ENCODE measurements at places on chromosomes 6 and 20. TPM values are rescaled to one million over a fixed set of nuclear protein-coding genes. Genes with fewer than 3 reads are reported as not detected.

EPPIN gene
- not detected for total RNA-seq

TP53INP2 gene
- 10.9 TPM for total RNA-seq

JPH2 gene
- total RNA-seq = 8.5 TPM

MEP1A gene
- not detected for total RNA-seq

C6orf52 gene
- total RNA-seq = 1.4 TPM

PKHD1 gene
- 67.1 TPM for total RNA-seq

ANGPT4 gene
- not detected for total RNA-seq

BPIFB4 gene
- total RNA-seq = not detected

SLC2A10 gene
- total RNA-seq = 8.0 TPM

CLPSL1 gene
- not detected for total RNA-seq

ADGRG6 gene
- 26.1 TPM for total RNA-seq

All from renal cortical epithelial cell (primary cell).